ENCODE measurements at places on chromosomes 5 and 9.

DNA sequence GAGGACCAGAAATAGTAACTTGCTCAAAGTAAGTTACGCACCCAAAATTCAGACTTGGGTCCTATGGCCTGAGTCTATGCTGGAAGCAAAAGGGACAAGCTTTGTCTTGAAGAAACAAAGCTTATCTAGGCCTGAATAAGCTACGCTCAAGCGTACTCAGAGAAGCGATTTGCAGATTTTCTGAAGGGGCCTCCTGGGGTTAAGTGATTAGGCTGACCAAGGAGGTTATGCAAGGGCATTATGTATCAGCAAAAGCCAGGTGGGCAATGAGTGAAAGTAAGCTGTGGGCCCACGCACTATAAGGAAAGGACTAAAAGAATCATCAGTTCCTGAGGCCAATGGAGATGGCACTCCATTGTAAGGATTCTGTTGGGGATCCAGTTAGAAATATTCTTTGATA lies 122.1 kb downstream of the SNX18 start:
- DNase-seq = no peak

DNA sequence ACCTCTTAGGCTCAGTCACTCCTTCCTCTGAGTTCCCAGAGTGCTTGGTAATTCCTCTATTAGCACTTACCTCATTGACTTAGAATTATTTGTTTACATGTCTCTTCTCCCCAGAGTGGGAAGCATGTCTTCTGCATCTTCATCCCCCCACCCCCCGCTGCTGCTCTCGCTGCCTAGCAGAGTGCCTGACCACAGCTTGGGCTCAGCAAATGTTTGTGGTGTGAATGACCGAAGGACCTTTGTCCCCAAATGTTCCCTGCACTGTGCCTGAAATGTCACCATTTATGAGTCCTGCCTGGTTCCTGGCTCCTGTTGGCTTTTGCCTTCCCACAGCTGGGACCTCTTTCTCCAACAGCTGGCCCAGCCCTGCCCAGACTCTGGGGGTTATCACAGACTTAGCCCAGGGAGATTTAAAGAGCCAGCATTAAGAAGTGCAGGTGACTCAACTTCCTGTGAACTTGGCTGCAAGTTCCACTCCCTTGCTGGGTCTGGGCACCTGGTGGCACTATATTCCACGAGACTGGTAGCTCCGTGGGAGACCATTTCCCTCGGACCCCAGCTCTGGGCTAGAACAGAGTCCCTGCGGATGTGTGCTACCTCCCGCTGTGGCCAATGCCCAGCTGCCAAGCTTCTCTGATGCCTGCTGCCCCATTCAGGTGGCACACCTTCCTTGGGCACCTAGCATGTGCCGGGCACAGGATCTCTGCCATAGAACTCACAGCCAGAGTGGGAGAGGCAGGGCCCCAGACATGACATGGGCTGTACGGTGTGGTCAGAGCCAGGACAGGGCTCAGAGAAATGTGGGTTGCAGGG lies 1.8 kb upstream of the HMCN2 start:
- DNase-seq = no peak

- no peak for DNase-seq
These were observed 62.6 kb upstream of the DMAC1 start for GRCh38 chr9:7862170-7862569.

GRCh38 chr5:81579262-81579924 lies 171.5 kb downstream of the SSBP2 start:
- no peak for DNase-seq

DNA sequence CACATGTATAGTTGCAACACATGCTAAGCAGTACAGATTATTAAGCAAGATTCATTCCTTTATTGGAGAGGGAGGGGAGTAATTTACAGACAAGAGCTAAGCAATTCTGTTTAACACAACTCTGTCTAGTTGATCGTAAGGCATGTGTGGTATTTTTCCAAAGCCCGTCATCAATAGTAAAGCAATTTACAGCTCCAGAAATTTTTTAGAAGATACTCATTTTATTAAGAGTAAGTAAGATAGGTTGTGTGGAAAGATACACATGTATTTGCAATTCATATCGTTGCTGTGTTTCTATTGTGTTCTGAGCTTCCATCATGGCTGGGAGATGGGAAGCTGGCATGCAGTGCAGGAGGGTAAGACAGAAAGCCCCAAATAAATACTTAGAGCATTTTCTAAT lies 289.2 kb upstream of the TMEM161B start:
- no peak for DNase-seq

Data from RWPE1 (cell line).